ENCODE measurements at places on chromosomes 2 and 18. TPM values are rescaled to one million over a fixed set of nuclear protein-coding genes. Genes with fewer than 3 reads are reported as not detected.

The RAB1A gene
- total RNA-seq: 92.2 TPM

The OBSL1 gene
- 93.4 TPM for total RNA-seq

The SETBP1 gene
- total RNA-seq: 10.4 TPM

The DLGAP1 gene
- under 0.01 TPM for total RNA-seq

The RGPD3 gene
- total RNA-seq: under 0.01 TPM

The RASGRP3 gene
- 1.9 TPM for total RNA-seq

The CERKL gene
- not detected for total RNA-seq

The CD8A gene
- total RNA-seq: not detected

The TMEM178A gene
- total RNA-seq: 1.8 TPM

The COL4A4 gene
- 0.91 TPM for total RNA-seq

The TDRD15 gene
- total RNA-seq: not detected

The HK2 gene
- 14.1 TPM for total RNA-seq

The CIB4 gene
- total RNA-seq: not detected

The GEN1 gene
- total RNA-seq: 6.3 TPM

The VWA3B gene
- total RNA-seq: not detected

The OSR1 gene
- 18.8 TPM for total RNA-seq

The COLEC11 gene
- total RNA-seq: 3.5 TPM

All from epithelial cell of alveolus of lung (primary cell).